ENCODE measurements at places on chromosomes 7 and 10.
A peak's percentile ranks its signal among the peaks of the same experiment; 100 is the strongest.

DNA sequence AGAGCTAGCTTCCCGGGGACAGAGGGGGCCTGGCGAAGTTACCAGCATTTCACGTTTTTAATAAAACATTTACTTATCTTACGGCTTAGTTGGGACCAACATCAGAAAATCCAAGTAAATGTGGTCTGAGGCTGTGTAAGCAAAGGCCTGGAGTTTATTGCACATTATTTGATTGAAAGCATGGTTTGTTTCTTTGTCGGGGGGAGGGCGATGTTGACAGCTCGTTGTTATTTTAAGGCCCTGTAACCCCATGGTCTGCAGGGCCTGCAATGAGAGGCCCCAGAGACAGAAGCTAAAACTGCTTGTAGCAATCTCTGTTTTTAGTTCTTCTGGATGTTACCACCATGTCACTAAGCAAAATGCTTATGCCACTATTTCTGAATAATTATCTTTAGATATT, 88.9 kb downstream of the MYOF start:
- DNase-seq = no peak

GRCh38 chr7:145848691-145849090, 267.9 kb upstream of the CNTNAP2 start:
- DNase-seq = peak; percentile 56

DNA sequence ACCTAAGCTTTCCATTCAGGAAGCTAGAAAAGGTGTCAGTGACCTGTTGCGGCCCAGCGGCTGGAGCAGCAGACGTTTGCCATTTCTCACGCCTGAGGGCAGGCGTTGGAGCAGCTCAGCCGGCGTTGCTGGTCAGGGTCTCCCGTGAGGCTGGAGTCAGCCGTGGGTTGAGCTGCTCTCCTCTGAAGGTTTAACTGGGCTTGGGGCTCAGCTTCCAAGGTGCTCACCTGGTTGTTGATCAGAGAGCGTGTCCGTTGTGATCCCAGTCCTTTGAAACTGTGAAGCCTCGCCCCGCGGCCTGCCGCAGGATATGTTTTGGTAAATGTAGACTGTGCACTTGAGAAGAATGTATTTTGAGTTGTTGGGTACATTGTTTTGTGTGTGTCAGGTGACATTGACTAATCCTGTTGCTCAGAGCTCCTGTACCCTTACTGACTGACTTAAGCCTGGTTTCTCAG, 20.6 kb upstream of the PWWP2B start:
- no peak for DNase-seq

DNA sequence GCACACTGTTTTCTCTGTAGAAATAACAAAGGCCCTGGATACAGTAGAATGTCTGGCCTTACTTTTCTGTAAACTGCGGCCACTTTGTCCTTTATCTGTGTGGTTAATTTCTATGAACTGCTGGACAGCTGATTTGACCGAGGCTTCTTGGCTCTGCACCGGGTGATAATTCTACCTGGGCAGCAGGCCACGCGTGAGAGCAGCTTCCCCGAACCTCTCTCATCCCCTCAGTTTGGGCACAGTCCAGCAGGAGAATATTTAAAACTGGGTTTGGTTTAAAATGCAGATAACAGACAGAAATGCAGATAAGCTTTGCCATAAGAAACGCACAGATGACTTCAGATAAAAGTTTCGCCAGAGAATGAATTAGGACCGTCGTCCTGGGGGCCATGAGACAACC, 81.0 kb downstream of the CELF2 start:
- DNase-seq = no peak

Measured in H4 (cell line).